Right forelimb (tissue), 1 donor: ENCODE measurements at places on chromosomes 2 and 18.

- peak; percentile 83 for DNase-seq
These were observed 634 bp downstream of the PTPRM start for GRCh38 chr18:7567474-7568425.

- no peak for DNase-seq
These were observed 50.0 kb downstream of the MC4R start for GRCh38 chr18:60322591-60322990.

- no peak for DNase-seq
These were observed 309.3 kb upstream of the PIK3C3 start for GRCh38 chr18:41645589-41646360.

- no peak for DNase-seq
These were observed 51.7 kb downstream of the COX7A2L start for GRCh38 chr2:42309366-42309765.

GRCh38 chr18:56861244-56861643 is 210.1 kb downstream of the WDR7 start:
- no peak for DNase-seq

- DNase-seq, result no peak
These were observed 24.1 kb upstream of the OTOS start for GRCh38 chr2:240164586-240164985.

GRCh38 chr2:203707530-203707929 is 1.1 kb downstream of the CD28 start:
- no peak for DNase-seq

GRCh38 chr2:113894156-113894743 is 4.4 kb downstream of the ACTR3 start:
- no peak for DNase-seq

DNA sequence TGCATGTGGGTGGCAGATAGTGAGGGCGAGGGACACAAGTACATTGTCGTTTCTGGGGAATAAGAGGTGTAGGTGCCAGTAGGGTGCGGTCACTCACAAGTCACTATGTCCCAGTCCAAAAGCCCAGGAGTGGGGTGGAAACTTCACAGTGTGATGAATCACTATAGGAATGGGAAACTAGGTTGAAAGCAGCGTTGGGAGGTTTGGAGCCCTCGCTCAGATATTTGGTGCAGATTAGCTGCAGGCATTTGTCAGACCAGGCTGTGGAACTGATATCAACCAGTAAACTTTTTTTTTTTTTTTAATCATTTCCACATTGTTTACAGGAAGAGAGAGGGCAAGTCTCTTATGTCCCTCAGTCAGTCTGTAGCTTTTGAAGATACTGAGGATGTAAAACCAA is 121.8 kb downstream of the CERS6 start:
- DNase-seq, result no peak

DNA sequence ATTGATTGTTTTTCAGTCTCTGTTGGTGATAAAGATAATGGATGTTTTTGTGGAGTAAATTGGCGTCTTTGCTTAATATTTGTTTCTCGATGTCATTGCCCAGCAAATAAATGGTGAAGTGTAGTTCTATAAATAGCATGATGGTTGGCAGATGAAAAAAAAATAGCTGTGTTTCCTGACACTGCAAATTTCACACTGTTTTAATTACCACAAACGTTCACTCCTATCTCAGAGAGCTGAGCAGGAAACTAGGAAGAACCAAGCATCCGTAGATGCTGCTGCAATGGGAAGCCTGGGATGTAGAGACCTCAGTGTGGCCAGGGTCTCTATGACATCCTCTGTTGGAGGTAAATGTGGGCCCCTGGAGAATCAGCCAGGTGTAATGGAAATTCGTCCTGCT is 183.2 kb downstream of the CYRIA start:
- no peak for DNase-seq

GRCh38 chr2:202643012-202643858 is 8.5 kb downstream of the FAM117B start:
- DNase-seq, result no peak

GRCh38 chr2:11713815-11714214 is 32.6 kb upstream of the LPIN1 start:
- no peak for DNase-seq

DNA sequence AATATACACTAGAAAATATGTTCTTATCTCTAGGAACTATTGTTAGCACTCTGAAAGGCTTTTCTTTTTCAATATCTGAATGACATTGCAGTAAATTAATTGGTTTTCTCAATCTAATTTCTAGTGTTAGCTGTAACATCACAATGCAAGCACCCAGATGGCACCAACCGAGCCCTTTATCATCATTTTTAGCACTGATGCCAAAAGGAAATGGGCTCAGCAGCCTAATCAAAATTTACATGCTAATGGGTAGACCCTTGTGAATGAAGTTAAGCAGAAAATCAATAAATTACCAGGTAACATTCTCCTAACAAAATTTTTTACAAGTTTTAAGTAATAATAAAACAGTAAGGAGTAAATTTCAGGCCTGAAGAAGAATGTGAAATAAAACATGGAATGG is 53.5 kb upstream of the PGAP1 start:
- DNase-seq, result no peak

DNA sequence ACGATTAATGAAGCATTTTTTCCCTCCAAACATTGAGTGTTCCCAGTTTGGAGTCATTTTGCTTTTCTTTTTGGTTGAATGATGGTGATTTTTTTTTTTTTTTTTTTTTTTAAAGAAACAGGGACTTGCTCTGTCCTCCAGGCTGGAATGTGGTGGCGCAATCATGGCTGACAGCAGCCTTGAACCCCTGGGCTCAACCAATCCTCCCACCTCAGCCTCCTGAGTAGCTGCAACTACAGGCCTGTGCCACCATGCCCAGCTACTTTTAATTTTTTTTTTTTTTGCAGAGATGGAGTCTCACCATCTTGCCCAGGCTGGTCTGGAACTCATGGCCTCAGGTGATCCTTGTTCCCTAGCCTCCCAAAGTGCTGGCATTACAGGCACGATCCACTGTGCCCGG is 46.2 kb downstream of the IMPA2 start:
- DNase-seq, result no peak

DNA sequence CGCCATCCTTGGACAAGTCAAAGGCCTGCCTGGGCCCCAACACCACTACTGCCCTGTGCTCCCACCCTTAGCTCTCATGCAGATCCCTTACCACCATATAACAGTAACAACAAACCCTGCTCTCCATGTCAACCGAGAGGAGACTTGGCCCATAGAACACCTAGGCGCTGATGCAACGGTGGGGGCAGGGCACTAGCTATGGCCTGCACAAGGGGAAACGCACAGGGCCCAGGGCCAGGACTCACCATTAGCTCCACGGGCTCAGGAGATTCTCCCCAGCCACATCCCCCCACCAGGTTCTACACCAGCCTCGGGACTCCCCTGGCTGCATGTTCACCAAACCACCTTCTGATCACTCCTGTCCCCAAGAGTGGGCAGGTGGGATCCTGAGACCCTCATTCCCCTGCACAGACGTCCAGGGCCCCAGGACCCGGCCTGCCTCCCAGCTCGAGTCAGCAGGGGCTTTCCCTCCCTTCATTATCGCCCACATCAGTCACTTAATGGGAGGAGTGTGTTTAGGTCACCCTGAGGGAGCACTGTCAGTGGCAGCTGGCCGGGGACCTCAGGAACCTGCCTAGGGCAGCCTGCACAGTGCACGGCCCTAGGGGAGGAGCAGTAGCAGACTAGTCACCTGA is 29.3 kb downstream of the ANKMY1 start:
- no peak for DNase-seq

- no peak for DNase-seq
These were observed 160.6 kb upstream of the DOK6 start for GRCh38 chr18:69239849-69240674.

DNA sequence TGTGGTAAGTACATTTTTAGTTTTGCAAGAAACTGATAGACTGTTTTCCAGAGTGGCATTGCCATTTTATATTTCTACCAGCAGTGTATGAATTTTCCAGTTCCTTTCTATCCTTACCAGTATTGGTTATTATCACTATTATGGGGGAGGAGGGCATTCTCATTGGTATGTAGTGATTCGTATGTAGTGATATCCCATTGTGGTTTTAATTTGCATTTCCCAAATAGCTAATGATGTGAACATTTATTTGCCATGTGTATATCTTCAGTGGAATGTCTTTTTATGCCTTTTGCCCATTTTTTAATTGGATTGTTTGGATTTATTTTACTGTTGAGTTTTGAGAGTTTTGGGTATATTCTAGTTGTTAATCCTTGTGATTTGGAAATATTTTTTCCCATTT is 16.9 kb downstream of the EIF5B start:
- no peak for DNase-seq

- DNase-seq, result no peak
These were observed 38.1 kb downstream of the EMX1 start for GRCh38 chr2:72955228-72956049.

DNA sequence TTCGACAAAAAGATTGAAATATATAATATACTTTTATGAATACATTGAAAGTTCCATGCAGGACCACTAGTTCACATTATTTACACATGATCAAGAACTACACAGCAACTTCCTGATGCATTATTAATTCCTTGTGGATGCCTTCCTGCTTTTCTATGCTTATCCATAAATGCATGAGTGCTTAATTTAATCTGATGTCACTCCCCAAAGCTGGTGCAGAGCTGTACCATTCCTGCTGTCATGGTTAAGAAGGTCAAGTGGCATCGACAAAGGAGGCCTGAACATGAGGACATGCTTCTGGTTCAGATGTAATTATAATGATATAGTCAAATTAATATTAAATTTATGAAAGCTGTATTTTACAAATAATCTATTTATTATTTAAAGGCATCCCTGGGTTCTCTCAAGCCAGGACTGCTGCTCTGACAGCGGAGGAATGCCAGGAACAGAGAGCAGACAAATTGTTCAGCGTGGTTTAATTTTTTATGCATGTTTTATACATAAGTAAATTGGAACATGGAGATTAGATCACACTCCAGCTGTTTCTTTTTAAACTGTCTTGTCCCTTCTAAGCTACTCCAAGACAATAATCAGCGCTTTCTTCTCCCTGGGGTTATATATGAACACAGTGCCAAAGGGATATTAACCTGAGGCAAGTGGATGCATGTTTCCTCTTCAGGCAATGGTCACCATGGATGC is 307.3 kb upstream of the CNTNAP5 start:
- no peak for DNase-seq

GRCh38 chr2:31287654-31288053 is 53.7 kb downstream of the EHD3 start:
- DNase-seq, result no peak

DNA sequence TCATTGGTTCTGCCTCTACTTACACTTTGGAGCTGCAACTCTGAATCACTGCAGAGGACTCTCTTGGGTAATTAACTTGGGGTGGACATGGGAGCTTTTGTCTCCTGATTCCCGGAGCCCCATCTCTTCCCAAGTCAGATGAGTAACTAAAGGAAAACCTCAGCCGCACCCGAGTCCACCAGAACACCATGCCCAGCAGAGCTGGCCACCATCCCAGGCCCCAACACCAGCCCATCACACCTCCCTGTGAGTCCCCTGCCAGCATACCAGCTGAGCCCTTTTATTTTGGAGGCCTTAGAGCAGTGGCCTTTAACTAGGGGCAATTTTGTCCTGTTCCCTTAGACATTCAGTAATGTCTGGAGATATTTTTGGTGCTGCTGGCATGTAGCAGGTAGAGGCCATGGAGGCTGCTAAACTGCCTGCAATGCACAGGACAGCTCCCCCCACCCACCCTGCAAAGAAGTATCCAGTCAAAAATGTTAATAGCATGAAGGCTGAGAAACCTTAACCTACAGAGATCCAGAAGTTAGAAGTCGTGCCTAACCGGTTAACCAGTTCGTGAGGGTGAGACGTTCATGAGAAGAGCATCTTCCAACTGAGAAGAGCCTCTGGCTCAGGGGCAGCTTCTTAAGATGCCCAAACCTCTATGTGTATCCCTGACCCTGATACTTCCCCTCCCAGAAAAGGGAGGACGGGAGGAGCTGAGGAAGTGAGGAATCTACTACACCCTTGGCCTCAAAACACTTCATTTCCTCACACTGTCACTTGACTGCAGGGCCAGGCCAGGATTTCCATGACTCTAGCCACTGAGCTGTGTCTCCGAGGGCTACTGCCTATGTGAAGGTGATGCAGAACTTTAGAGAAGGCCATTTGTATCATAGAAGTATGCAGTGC is 139.9 kb upstream of the EPAS1 start:
- DNase-seq, result peak; percentile 10

GRCh38 chr18:53142005-53142404 is 802.0 kb downstream of the DCC start:
- DNase-seq, result no peak

DNA sequence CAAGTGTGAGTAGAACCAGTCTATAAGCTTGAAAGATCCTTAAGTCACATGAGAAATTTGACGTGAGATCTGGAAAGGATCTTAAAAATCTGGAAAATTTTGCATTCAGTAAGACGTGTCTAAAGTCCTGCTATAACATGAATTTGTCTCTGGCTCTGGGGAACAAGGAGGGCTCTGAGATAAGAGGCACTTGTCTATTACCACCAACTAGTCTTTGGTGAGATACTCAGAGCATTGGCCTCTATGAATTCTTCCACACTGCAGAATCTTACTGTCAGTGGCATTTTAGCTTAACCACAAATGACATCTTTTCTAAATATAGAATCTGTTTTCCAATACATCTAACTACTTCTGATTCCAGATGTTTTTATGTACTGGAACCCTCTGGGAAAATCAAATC is 1504.5 kb downstream of the DPP10 start:
- DNase-seq, result no peak

DNA sequence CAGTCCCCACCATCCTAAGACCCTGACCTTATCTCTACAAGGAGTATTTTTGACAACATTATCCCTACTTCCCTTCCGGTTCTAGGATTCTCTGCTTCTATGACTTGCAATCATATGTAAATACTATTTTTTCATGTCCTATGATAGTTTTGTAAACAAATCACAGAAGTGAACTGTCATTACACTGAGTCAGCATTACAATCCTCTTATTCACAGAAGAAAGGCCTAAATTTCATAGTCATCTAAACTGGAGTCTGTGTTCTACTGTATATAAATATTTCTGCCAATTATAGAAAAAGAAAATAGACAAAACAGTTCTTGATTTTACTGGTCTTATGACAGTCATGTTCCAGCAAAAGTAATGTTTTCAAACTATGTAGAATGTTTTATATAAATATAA is 265.1 kb downstream of the NCKAP5 start:
- DNase-seq, result no peak

DNA sequence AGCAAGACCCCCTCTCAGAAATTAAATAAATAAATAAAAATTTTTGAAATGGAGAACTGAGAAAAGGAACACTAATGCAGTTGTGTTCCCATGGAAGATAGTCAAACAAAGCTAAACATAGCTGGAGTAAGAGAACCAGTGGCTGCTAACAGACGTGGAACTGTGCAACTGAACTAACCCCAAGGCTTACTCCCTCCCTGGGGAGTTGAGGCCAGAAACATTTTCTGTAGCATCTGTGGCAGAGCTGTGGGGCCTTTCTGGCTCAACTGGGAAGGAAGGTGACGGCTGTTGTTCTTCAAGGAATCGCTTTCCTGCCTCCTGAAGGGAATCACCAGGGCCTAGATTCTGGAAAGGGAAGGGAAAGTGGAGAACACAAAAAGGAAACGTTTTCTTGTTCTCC is 53.9 kb upstream of the B3GNT2 start:
- DNase-seq, result no peak
